ENCODE measurements at places on chromosomes 3 and 15. TPM values are rescaled to one million over a fixed set of nuclear protein-coding genes. Genes with fewer than 3 reads are reported as not detected.

Gene TGM4
- not detected for total RNA-seq

Gene RGMA
- total RNA-seq: not detected

Gene TM6SF1
- total RNA-seq: 0.50 TPM

Gene CYP1A2
- total RNA-seq: not detected

DNA sequence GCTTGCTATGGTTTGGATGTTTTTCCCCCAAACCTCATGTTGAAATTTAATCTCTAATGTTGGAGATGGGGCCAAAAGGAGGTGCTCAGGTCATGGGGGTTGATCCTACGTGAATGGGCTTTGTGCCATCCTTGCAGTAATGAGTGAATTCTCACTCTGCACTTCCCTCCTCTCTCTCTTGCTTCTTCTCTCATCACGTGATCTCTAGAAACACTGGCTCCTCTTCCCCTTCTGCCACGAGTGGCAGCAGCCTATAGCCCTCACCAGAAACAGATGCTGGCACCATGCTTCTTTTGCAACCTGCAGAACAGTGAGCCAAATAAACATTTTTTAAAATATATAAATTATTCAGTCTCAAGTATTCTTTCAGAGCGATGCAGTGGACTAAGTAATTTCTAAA is 13.3 kb upstream of the PLSCR1 start:
- no peak overlapping the region for H3K4me3 ChIP-seq
- H3K4me1 ChIP-seq: no peaks in the 10 kb centered on the region
- H3K36me3 ChIP-seq: no peaks in the 10 kb centered on the region
- no peak overlapping the region for H3K27ac ChIP-seq
- DNase-seq: no peak

DNA sequence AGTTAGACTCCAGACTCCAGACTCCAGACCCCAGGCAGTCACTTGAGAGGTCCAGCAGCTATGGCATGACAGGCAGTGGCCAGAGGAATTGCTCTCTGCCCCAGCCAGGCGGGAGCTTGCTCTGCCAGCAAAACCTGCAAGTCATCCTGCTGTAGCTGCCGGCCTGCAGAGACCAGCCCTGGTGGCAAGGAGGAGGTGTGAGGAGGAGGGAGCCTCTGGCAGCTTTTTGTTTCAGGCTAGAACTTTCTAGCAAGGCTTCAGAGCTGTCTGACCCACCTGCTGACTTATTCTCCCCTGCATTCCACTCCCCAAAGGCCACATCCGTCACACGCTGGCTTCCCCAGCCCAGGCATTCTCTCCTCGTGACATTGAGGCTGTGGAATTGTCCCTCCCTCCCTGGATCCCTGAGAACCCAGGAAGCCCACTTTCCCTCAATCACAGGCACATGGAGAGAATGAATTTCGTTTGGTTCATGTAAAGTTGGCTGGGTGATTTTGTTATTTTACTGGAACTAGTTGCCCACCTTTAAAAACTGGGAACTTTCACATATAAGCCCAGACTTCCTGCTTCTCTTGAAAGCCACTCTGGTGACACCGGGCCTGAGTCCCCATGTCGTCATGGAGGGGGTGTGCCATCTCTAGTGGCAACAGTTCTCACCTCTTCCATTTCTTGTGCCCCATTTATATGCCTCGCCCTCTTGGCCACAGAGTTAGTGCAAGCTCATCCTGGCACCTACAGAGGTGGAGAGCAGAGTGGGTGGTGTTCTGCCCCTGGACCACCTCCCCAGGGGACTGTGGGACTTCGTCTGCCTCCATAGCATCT is 82.7 kb downstream of the ABHD5 start:
- H3K4me1 ChIP-seq: peaks cover 39% of the 10 kb centered on the region
- no peaks in the 10 kb centered on the region for H3K36me3 ChIP-seq
- peak; percentile 20 for DNase-seq
- H3K27me3 ChIP-seq: no peaks in the 10 kb centered on the region
- no peak overlapping the region for H3K27ac ChIP-seq

GRCh38 chr15:40092256-40092978 is 16.3 kb downstream of the BMF start:
- no peak for DNase-seq
- H3K4me1 ChIP-seq: peaks cover 3% of the 10 kb centered on the region
- no peaks in the 10 kb centered on the region for H3K27me3 ChIP-seq
- H3K4me3 ChIP-seq: no peak overlapping the region
- no peaks in the 10 kb centered on the region for H3K36me3 ChIP-seq

- no peaks in the 10 kb centered on the region for H3K27me3 ChIP-seq
- DNase-seq: no peak
- H3K4me1 ChIP-seq: no peaks in the 10 kb centered on the region
- H3K27ac ChIP-seq: no peak overlapping the region
- H3K36me3 ChIP-seq: no peaks in the 10 kb centered on the region
- H3K4me3 ChIP-seq: no peak overlapping the region
These were observed 330.5 kb upstream of the KCNMB2 start for GRCh38 chr3:178205740-178206139.

GRCh38 chr15:64634027-64634426 is 141.4 kb downstream of the RBPMS2 start:
- no peaks in the 10 kb centered on the region for H3K27me3 ChIP-seq
- peak overlapping the region; percentile 56 for H3K27ac ChIP-seq
- no peaks in the 10 kb centered on the region for H3K36me3 ChIP-seq
- DNase-seq: peak; percentile 67
- H3K4me1 ChIP-seq: peaks cover 73% of the 10 kb centered on the region

DNA sequence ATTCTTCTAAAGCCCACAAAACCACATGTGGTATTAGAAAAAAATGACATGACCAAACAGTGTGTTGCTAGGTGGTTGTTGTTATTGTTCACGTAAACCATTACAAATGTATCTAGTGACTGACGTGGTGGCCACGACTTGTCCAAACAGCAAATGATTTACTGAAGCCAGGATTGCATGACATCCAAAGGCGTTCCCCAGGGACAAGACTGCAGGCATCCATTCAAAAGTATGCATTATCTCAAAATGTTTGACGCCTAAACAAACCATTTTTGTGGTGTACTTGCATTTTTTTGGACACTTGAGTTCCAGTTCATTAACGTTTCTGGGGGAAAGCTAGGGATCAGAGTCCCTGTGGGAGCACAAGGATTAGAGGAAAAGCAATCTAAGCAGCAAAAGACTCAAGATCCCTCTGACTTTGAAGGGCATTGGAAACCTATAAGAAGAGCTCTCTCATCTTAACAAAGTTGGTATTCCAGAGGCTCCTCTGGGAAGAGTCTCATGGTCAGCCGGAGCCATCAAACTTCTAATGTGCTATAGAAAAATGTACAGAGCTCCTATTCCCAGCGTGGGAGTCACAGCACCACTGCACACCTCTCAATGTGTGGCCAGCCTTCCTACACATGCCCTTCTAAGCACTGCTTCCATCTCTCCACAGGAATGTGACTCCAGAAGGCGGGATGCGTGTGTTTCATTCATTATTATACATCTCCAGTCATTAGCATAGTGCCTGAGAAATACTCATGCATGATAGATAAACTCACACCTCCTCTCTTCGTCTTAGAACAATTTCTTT is 62.9 kb downstream of the FBN1 start:
- no peak overlapping the region for H3K4me3 ChIP-seq
- no peaks in the 10 kb centered on the region for H3K36me3 ChIP-seq
- H3K27ac ChIP-seq: no peak overlapping the region
- H3K4me1 ChIP-seq: no peaks in the 10 kb centered on the region

Data from CD4-positive, alpha-beta memory T cell (primary cell).